Activated T-cell treated with anti-CD3 and anti-CD28 coated beads for 24 hours (primary cell): ENCODE measurements at places on chromosomes 3 and 15.

GRCh38 chr3:181955566-181955965, 243.8 kb downstream of the SOX2 start:
- no peak for DNase-seq

GRCh38 chr3:139721370-139721769, 43.6 kb upstream of the NMNAT3 start:
- no peak for DNase-seq

DNA sequence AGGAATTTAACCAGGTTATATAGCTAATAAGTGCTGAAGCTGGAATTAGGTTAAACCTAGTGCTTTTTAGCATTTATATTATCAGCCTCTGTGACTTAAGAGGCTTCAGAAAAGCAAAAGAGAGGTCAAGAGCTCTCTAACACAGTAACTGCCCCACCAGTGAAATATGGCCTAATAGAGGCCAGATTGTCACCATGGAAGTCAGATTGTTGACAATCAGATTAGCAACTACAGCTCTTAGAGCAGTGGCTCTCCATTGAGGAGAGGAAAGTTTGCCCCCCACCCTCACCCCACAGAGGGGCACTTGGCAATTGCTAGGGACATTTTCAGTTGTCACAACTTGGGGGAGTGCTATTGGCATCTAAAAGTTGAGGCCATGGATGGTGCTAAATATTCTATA, 23.3 kb upstream of the LMOD3 start:
- no peak for DNase-seq

DNA sequence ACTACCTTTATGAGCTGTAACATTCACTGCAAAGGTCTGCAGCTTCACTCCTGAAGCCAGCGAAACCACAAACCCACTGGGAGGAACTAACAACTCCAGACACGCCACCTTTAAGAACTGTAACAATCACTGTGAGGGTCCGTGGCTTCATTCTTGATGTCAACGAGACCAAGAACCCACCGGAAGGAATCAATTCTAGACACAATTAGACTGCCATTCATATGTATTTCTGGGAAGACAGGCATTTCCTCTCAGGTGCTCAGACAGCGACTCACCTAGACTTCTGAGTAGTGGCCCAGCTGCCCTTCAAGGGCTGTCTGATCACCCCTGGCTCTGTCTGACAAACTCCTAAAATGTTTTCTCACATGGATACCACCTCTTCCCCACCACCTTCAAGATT, 506.8 kb downstream of the PDCD6IP start:
- DNase-seq = no peak

- DNase-seq = no peak
These were observed 36.0 kb upstream of the CBLB start for GRCh38 chr3:105904678-105905284.
